Amniotic epithelial cell (primary cell): ENCODE measurements at places on chromosomes 1 and 21.
A peak's percentile ranks its signal among the peaks of the same experiment; 100 is the strongest.

DNA sequence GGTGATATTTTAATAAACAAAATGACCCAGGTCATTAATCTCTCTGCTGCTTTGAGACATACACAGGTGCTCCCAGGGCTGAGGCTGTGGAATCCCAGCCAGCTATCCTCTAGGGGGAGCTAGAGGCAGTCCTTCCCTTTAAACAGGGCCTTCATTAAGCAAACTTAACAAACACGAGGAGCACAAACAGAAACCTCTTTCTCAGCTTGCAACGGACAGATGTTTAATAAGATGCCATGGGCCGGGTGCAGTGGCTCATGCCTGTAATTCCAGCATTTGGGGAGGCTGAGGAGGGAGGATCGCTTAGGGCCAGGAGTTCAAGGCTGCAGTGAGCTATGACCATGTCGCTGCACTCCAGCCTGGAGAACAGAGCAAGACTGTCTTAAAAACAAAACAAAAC lies 106.7 kb downstream of the HIVEP3 start:
- DNase-seq, result peak; percentile 81

DNA sequence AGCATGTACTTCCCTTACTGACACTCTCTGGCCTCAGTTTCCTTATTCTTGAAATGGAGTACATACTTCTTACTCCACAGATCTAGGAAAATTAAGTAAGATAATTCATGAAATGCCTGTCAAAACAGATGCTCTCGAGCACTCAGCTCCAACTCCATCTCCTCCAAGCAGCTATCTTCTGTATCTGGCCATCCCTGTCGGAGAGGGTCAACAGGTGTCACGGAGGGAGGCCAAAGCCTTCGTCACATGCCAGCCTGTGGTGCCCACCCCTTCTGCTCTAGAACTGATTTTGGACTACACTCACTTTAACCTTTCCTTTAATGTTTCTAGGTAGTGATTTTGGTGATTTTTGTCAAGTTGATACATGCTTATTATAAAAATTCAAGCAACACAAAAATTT lies 18.8 kb upstream of the PKP1 start:
- DNase-seq, result no peak

- no peak for DNase-seq
Measured at GRCh38 chr21:15771311-15771710, 41.5 kb downstream of the USP25 start.

DNA sequence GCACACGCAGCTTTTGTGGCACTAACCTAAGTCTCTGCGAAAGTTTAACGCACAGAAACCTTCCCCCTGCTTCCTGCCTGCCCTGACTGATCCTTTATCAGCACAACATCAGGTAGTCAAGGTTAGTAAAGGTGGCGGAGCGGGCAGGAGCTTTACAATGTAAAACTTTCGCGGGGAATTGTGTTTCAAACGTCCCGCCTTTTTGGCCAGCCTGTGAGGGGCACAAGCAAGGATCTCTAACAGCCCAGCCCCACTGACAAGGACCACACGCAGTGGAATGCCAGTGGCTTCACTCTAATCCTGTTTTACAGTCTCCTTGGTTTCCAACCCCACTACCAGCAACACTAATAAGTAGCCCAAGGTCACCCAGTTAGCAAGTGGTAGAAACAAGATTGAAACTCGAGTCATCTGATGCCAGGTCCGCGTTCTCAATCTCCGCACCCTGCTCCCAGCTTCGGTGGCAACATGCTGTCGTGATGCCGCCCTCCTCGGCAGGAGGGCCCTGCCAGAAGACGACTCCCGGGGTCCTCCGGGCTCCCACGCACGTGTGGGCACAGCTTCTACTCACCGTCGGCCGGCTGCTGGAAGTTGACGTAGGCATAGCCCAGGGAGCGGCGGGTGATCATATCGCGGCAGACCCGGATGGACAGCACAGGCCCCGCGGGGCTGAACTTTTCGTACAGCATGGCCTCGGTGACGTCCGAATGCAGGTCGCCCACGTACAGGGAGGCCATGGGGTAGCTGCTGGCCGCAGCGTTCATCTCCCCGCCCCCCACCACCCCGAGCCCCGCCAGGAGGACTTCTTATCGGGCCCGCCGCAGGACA lies 1.2 kb downstream of the PABPC4 start:
- DNase-seq, result peak; percentile 70

DNA sequence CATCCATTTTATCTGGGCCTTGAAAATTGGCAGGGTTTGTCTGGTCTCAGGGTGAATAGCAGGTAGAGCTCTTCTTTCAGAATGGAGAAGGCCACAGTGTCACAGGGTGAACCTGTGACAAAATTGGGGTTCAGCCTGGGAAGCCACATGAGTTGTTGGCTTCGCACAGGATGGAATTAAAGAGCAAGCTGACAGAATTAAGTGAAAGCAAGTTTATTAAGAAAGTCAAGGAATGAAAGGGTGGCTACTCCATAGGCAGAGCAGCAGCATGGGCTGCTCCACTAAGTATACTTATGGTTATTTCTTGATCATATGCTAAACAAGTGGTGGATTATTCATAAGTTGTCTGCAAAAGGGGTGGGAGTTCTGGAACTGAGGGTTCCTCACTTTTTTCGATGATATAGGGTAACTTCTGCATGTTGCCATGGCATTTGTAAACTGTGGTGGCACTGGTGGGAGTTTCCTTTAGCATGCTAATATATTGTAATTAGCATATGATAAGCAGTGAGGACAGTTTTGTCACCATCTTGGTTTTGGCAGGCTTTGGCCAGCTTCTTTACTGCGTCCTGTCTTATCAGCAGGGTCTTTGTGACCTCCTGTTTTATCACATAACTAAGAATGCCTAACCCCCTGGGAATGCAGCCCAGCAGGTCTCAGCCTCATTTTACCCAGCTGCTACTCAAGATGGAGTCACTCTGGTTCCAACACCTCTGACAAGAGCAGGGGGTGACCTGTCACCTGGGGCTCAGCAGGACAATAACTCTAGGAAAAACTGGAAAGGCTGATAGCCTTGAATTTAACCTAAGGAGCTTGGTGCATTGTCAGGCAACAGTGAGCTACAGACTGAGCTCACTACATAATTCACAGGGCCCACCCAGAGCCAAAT lies 5.1 kb downstream of the IFNAR2 start:
- no peak for DNase-seq
